Astrocyte of the hippocampus (primary cell): ENCODE measurements at places on chromosomes 7 and 10.

DNA sequence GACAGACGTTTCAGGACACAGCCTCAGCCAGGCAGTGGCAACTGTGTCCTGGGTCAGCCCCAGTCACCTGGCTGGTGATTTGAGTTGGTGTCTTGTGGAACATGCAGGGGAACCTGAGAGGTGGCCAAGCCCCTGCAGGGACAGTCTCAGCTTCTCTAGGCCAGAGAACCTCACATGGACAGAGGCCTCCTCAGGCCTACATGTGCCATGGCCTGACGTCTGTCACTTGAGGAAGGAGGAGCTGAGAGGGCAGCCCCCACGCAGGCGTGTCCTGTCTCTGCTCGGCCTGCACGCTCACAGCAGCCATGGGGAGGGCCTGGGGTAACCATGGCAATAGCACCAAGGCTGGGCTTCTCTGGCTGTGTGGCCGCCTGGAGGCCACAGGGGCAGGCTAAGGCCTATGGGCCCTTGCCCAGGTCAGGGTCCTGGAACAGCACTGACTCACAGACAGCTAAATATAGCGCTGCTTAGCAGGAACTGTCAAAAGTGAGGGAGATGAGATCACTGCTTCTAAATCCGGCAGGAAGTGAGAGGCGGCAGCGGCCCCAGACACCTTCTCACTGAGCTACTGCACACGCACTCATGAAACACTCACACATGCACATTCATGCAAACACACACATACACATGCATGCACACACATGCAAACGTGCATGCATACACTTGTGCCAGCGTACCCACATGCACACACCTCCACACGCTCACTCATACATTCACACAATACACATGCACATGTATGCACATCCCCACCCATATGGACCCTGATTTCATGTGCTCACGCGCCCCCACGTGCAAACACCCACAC is 57.0 kb downstream of the YKT6 start:
- peak; percentile 82 for DNase-seq

DNA sequence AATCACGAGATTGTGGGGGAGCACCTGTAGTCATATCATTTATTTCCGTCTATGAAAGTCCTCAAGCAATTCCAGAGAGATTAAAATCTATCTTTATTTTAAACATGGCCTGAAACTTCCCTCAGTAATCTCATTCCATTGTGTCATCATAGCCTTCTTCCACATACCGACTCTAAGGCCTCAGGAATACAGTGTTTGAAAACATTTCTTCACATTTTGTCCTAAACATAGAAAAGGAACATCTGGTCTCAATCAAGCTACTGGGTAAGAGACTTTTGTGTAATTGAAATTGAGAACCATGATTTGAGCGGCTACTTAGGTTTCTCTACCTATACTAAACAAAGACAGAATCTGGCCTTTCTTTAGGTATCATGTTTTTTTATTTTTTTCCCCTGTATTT is 78.0 kb upstream of the ELMO1 start:
- DNase-seq = no peak

DNA sequence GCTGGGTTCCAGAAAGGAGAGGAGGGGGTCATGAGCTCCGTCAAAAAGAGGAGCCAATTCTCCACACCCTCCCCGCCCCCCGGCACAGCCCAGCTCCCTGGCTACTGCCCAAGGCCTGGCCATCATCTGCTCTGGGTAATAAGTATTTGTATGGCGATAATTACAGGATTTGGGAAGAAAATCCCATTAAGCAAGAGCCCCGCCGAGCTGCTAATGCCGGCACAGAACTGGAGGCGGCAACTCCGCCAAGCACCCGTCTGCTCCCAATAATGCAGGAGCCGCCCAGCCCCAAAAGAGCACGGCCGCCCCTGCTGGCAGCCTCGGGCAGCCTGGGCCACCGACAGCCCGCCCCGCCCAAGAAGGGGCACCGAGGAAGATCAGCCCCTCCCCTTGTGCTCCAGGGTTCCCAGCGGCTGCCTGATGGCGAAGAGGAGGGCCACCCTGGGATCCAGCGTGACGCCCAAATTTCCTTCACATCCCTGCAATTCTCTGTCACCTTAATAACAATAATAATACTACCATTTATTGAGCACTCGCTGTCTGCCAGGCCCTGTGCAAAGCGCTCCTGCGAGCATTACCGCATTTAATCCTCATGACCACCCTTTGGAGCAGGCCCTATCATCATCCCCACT is 5.9 kb downstream of the SLIT1 start:
- peak; percentile 34 for DNase-seq

DNA sequence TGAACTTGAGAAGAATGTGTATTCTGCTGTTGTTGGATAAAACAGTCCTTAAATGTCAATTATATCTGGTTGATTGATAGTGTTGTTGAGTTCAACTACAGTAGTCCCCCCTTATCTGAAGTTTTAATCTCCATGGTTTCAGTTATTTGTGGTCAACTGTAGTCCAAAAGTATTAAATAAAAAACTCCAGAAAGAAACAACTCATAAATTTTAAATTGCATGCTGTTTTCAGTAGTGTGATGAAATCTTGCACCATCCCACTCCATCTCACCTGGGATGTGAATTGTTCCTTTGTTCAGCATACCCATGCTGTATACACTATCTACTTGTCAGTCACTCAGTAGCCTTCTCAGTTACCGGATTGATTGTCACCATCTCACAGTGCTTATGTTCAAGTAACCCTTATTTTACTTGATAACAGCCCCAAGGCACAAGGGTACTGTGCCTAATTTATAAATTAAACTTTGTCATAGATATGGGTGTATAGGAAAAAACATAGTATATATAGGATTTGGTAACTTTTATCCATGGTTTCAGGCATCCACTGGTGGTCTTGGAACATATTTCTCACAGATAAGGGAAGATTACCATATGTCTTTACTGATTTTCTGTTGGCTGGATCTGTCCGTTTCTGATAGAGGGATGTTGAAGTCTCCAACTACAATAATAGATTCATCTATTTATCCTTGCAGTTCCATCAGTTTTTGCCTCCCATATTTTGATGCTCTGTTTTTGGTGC is 57.1 kb downstream of the AOAH start:
- no peak for DNase-seq

DNA sequence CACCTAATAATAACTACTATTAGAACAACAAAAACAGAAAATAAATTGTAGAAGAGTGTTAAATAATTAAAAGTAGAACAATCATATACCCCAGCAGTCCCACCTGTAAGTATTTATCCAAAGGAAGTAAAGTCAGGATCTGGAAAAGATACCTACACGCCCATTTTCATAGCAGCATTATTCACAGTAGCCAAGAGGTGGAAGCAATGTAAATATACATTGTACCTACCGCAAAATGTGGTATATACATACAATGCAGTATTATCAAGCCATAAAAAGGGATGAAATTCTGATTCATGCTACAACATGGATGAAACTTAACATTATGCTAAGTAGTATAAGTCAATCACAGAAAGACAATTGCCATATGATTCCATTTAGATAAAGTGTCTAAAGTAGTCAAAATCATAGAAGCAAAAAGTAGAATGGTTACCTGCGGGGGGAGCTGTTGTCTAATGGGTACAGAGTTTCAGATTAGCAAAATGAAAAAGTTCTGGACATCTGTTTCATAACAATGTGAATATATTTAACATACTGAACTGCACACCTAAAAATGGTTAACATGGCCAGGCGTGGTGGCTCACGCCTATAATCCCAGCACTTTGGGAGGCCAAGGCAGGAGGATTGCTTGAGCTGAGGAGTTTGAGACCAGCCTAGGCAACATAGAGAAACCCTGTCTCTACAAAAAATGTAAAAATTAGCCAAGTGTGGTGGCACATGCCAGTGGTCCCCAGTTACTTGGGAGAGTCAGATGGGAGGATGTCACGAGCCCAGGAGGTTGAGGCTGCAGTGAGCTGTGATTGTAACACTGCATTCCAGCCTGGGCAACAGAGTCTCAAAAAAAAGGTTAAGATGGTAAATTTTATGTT is 6.0 kb upstream of the TMED4 start:
- DNase-seq = peak; percentile 67

DNA sequence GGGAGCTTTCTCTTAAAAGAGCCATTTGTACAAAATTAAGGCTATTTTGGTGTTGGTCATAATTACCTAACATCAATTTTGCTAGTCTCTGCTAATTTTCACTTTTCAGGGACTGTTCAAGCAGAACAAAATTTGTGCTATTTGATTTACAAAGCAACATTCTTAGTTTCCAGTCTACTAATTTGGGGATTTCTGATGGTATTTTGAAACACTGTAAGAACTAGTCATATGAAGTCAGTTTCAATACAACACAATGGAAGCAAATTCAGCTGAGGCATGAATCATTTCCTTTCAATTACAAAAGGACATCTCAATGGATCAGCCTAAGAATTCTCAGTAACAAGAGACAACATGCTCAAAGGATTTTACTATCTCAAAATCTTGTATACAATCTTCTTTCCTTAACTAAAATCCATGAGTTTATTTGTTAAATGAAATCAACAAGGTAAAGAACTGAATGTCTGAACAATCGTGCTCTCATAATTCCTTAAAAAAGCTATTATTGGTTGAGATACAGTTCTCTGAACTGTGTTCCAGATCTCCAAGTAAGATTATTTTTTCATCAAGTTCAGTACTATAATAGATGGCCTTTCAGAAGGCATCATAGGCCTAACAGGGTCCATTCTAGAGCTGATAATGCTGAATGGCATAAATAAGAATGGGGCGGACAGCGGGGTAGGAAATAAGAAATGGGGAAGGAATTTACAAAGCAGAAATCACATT is 144.6 kb downstream of the NRCAM start:
- DNase-seq = peak; percentile 70

GRCh38 chr10:91144961-91145360 is 75.5 kb upstream of the PCGF5 start:
- no peak for DNase-seq

DNA sequence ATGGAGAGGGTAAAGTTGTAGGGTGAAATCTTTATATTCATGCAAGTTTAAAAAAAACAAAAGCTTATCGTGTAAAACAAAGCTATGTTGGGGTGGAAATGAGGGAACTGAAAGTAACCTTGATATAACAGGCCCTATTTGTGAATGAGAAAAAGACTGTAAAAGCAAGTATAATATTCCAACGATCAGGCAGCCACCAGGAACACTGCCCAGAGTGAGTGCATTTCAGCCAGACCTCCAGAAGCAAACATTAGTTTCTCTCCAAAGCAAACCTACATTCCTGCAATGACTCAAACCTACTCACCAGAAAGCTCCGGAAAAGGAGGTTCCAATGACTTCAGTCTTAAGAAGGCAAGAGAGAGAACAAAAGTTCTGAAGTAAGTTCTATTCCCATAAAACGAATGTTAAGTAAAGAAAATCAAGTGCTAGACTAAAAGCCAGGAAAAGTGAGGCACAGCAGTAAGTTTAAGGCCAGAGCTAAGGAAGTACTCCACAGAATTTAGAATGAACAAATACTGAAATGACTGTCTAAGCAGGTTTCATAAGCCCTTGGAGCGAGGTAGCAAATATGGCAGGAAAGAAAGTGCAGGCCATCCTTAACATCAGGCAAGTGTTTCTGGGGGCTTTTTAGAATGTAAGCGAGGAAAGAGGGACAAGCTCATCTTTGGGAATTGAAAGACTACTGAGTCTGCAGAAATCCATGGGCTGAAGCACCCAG is 493.1 kb downstream of the XPNPEP1 start:
- DNase-seq = peak; percentile 57

GRCh38 chr10:112801748-112802147 is 148.3 kb upstream of the TCF7L2 start:
- no peak for DNase-seq

GRCh38 chr10:52542906-52543305 is 228.8 kb downstream of the DKK1 start:
- no peak for DNase-seq

GRCh38 chr7:31815796-31816195 is 128.8 kb downstream of the PPP1R17 start:
- peak; percentile 69 for DNase-seq

DNA sequence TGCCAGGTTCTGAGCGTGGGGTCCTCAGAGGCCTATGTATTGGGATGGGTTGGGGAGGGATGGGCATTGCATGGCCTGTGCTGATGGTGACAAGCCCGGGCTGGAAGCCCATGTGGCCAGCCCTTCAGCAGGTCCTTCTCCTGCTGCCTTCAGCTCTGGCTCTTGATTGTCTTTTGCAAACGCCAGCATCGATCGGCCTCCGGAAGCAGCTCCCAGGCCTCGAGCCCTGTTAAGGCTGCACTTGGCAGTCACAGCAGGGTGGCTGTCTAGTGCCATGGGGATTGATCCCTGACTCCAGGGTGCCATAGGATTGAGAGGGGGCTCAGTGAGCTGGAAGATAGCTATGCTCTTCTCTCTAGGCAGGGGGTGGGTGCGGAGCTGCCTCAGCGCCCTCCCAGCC is 51.4 kb downstream of the CDH23 start:
- no peak for DNase-seq

DNA sequence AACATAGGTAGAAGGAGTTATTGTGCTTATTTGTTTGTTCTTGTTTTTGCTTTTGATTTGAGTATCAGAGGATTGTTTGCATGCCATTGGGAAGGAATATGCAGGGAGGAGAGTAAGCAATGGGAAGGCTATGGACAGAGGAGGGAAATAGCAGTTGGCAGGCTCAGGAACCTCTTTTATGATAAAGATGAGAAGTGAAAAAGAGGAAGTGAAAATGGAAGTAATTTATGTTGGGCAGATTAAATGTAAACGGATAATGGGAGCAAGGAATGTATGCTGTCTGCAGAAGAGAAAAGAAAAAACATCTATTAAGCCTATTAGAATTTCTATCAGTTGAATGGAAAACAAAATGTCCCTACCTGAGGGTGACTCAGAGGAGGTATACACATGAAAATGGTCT is 90.1 kb upstream of the NPSR1 start:
- no peak for DNase-seq

DNA sequence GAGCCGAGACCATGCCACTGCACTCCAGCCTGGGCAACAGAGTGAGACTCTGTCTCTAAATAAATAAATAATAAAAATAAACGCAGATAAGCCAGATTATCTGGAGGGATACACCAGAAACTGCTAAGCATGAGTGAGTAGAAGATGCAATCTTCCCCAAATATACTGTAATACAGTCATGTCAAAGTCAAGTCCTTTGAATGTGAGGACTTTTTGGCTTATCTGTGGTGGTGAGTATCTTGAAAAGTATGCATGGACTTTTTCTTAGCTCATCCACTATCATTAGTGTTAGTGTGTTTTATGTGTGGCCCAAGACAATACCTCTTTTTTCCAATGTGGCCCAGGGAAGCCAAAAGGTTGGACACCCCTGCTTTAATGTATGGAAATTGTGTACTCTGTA is 44.7 kb upstream of the PITRM1 start:
- no peak for DNase-seq

DNA sequence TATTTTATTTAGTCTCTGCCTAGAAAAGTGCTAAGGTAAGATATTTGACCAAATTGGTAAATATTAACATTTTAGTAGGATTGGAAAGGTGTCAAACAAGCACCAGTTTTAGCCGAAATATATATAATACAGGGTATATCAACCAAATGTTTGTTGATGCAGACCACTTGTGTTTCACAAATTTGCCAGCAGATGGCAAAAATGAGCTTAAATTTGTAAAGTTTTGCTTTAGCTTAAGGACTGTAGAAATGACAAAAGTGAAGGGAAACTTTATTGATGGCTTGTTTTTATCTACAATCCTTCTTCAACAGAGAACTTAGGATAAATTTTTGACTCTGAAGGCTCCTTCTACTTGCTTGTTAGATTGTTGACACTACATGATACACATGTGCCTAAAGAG is 4.8 kb upstream of the POLR1F start:
- peak; percentile 66 for DNase-seq
